ENCODE measurements at places on chromosomes 1 and 21.
A peak's percentile ranks its signal among the peaks of the same experiment; 100 is the strongest.

- no peak for DNase-seq
Observed at GRCh38 chr1:170776777-170777176, 112.8 kb downstream of the PRRX1 start.

DNA sequence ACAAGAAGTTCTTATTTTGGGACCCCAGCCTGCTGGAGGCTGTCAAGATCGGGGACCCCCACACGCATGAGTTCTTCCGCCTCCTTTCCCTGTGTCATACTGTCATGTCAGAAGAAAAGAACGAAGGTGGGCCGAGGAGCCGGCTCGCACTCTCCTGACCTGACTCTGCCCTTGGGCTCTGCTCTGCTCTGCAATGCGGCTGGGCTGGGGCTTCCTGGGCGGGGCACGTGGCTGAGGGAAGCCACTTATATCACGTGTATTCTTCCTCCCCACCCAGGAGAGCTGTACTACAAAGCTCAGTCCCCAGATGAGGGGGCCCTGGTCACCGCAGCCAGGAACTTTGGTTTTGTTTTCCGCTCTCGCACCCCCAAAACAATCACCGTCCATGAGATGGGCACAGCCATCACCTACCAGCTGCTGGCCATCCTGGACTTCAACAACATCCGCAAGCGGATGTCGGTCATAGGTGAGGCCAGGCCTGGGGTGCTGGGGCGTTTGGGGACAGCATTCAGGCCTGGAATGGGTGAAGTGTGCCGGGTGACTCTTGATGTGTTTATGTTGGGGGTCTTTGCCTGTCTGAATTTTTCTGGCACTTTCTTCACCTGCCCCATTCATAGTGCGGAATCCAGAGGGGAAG, 17.6 kb downstream of the ATP8B2 start:
- DNase-seq = no peak

DNA sequence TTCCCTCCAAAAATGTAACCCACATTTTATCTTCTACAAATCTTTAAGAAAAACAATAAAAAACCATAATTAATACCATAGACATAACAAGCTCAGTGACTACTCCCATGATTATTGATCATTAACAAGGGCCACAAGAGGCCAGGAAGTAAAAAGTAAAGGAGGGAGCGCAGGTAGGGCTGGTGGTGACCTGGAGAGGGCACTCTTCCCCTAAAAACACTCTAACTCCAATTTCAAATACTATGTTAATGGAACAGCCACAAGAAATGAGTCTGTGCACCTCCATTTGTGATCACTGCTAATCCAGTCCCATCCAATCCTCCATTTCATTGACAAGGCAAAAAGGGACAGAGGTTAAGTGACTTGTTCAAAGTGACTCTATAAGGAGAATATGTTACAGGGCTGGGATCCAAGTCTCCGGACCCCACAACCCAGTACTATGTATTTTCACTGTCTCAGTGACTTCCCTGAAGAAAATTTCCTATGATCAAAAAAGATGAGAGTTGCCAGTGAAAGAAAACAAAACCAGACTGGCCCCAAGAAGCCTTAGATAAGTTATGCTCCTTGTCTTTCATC, 41.2 kb upstream of the CFAP298 start:
- no peak for DNase-seq

- no peak for DNase-seq
Observed at GRCh38 chr1:40928699-40929098, 50.8 kb upstream of the CTPS1 start.

DNA sequence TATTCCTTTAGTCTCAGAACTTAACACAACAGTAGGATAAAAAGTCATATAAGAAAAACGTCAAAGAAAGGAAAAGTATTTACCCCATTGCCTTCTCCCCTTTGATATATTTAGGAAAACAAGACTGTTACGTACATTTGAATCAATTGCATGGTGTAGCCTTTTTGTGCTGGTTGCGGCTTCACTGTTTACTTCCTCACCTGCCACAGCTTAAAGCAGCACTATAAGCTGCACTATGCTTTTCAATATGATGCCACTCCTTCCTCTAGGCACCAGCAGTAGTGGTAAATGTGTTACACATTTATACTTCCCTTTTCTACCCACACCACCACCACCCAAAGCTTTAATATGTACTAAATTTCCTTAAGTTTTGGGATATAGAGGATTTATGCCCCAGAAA, 111.1 kb downstream of the ATP1B1 start:
- peak; percentile 22 for DNase-seq

GRCh38 chr21:36454093-36454531, 25.8 kb downstream of the CLDN14 start:
- no peak for DNase-seq

DNA sequence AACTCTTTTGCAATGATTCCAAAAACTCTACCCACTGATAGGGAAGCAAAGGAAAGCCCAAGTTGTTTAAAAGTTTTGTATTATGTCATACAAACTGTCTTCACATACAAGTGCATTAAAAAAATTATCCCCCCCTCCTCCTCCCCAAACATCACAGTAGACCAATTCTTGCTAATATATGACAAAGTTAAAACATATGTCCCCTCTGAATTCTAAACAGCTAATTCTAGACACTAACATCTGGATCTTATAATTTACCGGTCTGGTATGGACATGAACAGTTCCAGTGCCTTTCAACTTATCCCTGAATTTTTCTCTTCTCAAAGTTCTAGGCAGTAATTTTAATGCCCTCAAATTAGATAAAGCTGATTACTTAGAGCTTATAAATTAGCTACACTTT, 13.4 kb downstream of the RIT1 start:
- no peak for DNase-seq

DNA sequence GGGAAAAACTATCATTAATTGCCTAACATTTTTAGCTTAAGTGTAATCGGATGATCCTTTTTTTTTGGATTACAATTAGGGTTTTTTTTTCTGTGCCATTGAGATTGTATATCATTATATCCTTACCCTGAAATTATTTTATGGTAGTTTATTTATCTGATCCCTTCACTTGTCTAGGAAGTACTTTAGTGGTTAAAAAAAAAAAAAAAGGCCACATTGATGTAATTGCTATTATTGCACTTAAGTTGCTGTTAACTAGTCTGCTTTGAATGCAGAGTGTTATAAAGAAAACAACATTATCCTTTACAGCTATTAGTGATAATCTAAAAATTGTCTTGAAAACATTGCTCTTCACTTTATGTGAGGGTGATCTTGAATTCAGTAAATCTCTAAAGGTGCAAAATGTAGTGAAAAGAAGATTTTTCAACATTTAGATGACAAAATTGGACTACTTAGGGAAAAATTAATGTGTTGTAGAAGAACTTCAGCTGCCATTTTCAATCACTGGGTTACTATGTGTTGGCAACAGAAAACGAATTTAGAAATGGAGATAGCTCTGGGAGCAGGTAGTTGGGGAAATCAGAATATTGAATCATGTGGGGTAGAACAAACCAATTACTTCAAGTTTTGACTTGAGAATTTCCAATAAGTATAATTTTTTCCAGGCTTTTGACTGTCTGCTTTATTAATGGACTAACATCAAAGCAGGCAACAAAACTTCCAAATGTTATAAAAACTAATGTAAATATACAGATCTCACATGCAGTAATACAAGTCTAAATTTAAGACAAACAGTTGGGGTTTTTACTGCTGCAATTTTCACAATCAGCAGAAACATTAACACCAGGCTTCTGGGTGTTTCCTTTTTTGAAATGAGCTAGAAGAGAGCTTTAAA, 5.0 kb downstream of the ADGRL2 start:
- DNase-seq = no peak

GRCh38 chr1:15830258-15830657, 17.2 kb upstream of the SPEN start:
- no peak for DNase-seq

DNA sequence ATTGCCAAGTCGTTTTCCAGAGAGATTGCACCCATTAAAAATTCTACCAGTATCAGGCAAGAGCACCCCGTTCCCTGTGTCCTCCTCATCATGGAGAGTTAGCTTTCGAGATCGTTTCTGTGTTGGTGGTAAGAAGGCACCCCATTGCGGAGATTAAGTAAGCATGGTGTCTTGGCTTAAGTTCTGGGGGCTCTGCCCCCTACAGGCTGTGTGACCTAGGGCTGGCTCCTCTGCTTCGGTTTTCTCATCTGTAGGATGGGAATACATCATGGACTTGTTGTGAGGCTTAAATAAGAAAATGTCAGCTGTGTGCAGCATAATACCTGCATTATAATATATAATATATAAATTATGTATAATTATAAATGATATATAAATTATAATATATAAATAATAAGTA, 36.8 kb upstream of the TENT5C start:
- DNase-seq = no peak

DNA sequence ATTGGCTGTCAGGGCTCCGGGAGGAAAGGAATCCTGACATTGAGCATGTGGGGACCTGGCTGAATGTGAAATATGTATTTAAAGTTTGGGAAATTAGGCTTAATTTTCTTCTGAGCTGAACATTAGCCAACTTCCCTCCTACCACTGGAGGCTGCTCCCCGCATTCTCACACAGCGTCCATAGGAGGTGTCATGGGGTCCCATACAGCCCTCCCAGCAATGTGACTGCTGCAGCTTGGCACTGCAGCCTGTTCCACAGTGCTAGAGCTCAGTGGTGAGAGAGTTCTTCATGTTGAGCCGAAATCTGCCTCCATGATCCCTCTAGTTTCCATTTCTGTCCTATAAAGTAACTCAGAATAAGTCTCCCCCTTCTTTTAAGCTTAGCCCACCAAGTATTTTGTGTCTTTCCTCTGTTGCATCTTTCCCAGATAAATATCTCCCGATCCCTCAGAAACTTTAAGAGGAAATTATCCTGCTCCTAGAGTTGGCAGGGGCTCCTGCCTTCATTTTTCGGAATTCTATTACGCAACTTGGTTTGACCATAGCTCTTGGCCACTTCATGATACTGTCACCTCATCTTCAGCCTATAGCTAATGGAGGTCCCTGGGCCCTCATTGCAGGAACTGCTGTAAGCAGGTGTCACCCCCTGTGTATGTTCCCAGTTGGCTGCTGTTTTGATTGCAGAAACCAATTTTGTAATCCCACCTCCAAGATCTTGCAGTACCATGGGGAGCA, 2.0 kb downstream of the FCRL6 start:
- no peak for DNase-seq

GRCh38 chr1:154620751-154621150, 12.8 kb upstream of the ADAR start:
- DNase-seq = peak; percentile 12

GRCh38 chr1:23646091-23646490, 45.5 kb upstream of the RPL11 start:
- no peak for DNase-seq

DNA sequence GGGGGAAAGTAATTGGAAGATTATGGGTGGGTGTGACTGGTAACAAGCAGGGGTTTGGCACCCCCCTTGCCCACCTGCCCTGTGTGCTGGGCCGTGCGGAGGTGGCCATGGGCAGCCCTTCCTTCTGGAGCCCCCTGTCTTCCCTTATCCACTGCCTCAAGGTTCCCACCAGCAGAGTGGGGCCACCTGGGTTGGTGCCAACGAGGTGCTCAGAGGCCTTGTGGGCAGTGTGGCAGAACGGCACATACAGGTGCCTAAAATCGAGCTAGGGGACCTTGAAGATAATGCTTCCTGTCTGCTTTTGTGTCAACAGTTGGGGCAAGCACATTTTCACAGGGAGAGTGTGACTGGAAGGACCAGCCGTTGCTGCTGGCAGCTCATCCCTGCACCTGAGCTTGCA, 161.8 kb downstream of the PCBP3 start:
- DNase-seq = no peak

DNA sequence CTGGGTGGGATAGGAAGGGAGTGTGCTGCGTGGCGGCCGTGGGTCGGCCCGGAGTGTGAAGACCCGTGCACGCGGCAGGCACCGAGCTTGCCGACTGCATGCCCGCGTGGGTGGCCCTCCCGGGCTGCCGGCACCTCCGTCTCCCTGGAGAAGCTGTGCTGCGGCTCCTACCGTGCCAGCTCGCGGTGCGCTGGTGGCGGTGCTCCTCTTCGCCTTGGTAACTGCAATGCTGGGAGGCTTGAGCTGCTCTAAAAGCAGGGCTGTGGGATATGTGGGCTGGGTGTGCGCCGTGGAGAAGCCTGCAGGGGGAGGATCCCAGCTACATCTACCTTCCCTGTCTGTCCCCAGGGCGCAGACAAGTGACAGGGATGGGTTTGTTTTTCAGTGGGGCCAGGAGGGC, 2.4 kb downstream of the GABRD start:
- DNase-seq = no peak

GRCh38 chr21:45053561-45054226, 20.7 kb upstream of the ADARB1 start:
- no peak for DNase-seq

GRCh38 chr1:96520579-96520947, 201.0 kb upstream of the PTBP2 start:
- DNase-seq = no peak

DNA sequence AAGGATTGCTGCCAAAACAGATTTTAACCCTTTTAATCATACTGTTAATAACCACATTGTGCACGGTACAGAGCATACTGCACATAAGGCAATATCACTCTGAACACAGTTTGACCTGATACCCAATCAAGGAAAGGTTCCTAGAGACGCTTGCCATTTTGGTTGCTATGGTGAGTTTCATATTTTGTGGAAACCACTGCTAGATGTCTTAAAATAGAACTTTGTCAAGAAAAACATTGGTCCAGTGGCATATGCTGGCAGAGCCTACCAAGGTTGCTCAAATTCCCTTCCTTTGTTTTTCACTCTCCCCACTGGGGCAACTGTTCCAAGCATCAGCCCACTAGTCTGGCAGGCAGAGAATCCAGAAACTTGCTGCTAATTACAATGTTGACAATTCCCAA, 114.8 kb upstream of the DPYD start:
- no peak for DNase-seq

All from inflammatory macrophage treated with lipopolysaccharide for 1 hour (primary cell).